Right renal pelvis (tissue), 4 donors: ENCODE measurements at places on chromosomes 4 and X.

DNA sequence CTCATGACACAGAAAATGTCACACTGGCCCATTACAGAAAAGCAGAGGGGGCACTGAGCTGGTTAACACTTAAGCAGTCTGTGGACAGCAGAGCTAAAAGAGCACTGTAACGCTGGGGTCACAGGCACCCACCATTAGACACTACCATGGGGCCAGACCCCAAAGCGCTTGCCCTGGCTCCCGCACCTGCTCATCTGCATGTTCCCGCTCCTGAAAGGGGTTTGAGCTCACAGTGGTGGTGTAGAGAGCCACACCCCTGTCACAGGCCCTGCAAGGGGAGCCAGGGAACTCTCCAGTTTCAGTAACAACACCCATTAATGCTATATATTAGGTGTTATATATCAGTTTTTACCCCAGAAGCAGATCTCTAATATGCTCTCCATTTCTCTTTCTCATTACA is 187.0 kb downstream of the ANKRD50 start:
- no peak for DNase-seq

DNA sequence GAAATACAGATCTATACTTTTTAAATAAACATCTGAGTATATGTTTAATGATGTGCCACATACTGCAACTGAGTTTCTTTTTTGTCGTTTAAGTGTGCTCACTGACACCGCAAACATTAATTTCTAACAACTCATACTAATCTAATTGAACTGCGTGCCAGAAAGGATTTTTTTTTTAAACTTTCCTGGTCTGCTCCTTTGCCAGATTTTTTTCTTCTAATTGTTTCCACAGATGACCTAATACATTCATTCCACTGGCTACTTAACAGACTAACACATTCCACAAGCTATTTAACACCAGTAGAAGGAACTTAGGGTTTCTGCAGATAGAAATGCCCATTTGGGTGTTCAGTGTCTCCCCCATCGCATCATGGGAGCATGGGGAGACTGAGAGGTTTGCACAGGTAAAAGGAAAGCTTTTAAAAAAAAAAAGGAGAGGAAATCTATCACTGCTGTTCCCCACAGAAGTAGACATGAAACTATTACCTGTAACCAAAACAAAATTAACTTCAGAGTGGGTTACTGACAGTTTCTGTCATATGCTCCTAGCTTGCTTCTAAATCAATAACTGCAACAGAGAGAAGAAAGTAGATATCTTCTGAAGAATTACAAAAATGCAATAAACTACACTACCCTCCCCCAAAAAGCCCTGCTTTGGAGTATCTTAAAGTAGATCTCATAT is 31.6 kb downstream of the SH3KBP1 start:
- DNase-seq = no peak

DNA sequence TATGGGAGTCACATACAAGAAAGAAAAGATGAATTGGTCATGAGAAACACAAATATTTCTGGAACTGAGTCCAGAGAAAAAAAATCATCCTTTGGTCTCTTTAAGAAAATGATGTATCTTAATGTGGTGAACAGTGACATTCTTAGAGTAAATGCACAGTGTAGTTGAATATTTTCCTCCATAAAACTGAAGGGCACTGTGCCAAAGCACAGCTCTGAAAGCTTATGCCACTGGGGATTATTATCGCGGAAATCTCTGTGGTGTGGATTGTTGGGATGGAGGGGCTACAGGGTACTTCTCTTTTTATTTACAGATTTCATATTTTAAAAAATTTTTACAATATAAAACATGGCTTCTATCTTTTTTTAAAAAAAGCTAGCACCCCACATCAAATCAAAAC is 908.1 kb downstream of the CCSER1 start:
- DNase-seq = no peak

DNA sequence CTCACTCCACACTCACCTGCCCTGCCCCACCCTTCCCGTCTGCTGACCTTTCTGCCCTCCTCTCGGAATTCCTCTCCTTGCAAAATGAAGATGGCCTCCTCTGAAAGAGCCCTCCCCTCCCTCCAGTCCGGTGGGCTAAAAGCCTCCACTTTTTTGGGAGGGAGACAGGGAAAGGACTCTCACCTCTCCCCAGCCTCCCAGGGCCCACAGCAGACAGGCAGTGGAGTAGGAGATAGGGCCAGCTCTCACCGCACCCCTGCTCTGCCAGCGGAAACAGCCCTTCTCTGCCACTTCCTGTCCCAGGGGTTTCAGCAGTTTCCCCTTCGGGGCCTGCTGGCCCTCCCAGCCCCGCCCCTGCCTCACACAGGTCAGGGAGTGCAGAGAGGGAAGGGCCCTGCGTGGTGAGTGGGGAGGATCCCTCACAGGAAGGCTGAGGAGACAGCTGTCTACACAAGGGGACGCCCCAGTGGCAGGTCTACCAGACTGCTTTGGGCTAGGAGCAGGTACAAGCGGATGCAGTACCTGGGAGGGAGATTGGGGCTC is 18.2 kb downstream of the ELF4 start:
- DNase-seq = no peak

DNA sequence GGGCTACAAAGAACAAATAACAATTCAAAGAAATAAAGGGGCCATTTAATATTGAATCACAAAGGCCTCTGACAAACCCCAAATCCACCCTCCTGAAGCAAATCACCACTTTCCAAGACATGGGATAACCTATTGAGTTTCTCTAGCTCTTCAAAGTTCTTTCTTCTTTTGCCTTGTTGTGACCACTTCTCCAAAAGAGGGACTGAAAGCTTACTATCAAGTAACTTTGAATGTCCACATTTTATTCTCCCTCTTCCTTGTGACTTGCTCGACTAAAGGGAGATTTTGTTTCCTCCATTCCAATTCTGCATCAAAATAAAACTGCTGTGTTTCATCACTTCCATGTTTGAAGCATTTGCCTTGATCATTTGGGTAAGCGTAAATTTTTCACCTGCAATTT is 166.6 kb upstream of the SLC7A11 start:
- no peak for DNase-seq

GRCh38 chrX:71095981-71096759 is 519 bp downstream of the FOXO4 start:
- DNase-seq = no peak
